ENCODE measurements at places on chromosomes 1 and 21. TPM values are rescaled to one million over a fixed set of nuclear protein-coding genes. Genes with fewer than 3 reads are reported as not detected.

RBP7 gene
- 37.5 TPM for total RNA-seq

MEX3A gene
- 0.32 TPM for total RNA-seq

PLXNA2 gene
- 11.5 TPM for total RNA-seq

ATP13A2 gene
- 31.3 TPM for total RNA-seq

STMN1 gene
- 23.9 TPM for total RNA-seq

DNA sequence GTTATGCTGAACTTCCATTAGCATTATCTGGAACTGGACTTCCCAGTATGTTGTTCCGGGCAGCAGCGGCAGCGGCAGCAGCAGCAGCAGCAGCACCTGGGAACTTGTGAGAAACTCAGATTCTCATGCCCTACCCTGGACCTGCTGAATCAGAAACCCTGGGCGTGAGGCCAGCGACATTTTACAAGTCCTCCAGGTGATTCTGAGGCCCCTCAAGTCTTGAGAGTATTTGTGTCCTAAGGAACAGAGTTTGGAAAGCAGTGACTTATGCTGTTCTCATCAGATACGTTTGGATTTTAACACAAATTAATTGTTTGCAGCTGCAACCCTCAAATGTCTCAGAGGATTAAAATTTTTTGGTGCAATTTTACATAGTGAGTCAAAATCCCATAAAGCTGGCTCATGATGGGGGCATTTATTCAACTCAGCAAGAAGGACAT is 157.2 kb upstream of the KAZN start:
- no peak for DNase-seq

DNA sequence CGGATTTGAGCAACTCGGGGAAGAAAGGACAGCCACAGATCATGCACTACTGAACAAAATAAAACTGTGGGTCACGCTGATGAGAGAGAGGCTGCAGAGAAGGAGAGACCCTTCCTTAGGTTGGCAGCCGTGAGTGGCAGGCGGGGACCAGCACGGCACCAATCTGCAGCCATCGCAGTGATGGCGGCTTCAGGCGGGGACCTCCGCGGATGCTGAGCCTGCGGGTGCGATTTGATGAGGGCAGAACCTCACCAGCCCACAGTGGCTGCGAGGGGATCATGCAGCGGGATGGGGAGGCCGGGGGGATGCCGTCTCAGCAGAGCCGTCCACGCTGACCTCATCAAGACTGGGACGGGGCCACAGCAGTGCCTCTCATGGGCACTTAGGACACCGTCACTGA is 11.8 kb downstream of the ITGB2 start:
- no peak for DNase-seq

- DNase-seq: no peak
Observed at GRCh38 chr1:54273795-54274163, 73.8 kb downstream of the MRPL37 start.

DNA sequence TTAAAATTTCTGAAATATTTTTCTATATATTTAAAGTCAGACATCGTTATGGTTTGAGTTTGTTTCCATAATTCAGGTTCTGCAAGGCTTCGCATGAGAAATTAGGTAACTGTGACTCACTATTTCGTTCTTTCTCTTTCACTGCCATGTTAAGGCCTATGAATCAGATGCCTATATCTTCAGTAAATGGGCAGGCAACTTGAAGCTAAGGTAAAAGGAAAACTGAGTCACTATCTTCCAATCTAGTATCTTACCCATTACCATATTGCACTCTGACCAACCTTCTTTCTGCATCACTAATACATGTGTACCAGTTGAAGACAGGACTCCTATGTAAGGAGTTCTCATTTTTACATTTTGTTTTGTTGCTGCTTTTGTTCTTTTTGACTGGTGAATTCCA is 37.8 kb downstream of the PYHIN1 start:
- DNase-seq: no peak

- DNase-seq: no peak
Observed at GRCh38 chr1:228488818-228489674, 1.9 kb downstream of the RNF187 start.

- DNase-seq: no peak
Observed at GRCh38 chr1:235708390-235708962, 58.9 kb upstream of the GNG4 start.

- no peak for DNase-seq
Observed at GRCh38 chr1:200922406-200922805, 27.7 kb downstream of the INAVA start.

Data from breast epithelium (tissue), 4 donors.